ENCODE measurements at places on chromosomes 13 and 19. TPM values are rescaled to one million over a fixed set of nuclear protein-coding genes. Genes with fewer than 3 reads are reported as not detected.

Gene ZNF443
- 0.74 TPM for total RNA-seq

Gene TMPRSS9
- total RNA-seq = 0.08 TPM

Gene FFAR1
- not detected for total RNA-seq

Gene ZNF793
- total RNA-seq = not detected

Gene PSG7
- 0.16 TPM for total RNA-seq

Gene PLD3
- 260 TPM for total RNA-seq

Gene CPB2
- not detected for total RNA-seq

Gene ZNF577
- total RNA-seq = 0.06 TPM

Gene ITGBL1
- total RNA-seq = 1.8 TPM

Gene ZNF726
- 0.61 TPM for total RNA-seq

Gene CGB1
- not detected for total RNA-seq

Gene ZNF8
- 0.86 TPM for total RNA-seq

Gene RUBCNL
- 0.12 TPM for total RNA-seq

Gene ICAM5
- 1.2 TPM for total RNA-seq

Gene CXCL17
- not detected for total RNA-seq

Gene PSG1
- total RNA-seq = 0.15 TPM

Gene CEACAM16
- not detected for total RNA-seq

Gene TRPM4
- total RNA-seq = 10.6 TPM

Gene ZNF540
- total RNA-seq = not detected

Gene ATP4A
- total RNA-seq = not detected

Gene CYP4F12
- 2.0 TPM for total RNA-seq

Gene DHDH
- 1.2 TPM for total RNA-seq

Gene LGI4
- 0.30 TPM for total RNA-seq

Gene SPATA13
- total RNA-seq = 10.0 TPM

Gene SUPT5H
- 165 TPM for total RNA-seq

Gene MED25
- total RNA-seq = 68.3 TPM

Gene ZNF844
- not detected for total RNA-seq

Gene ZNF17
- 4.3 TPM for total RNA-seq

Gene WASF3
- total RNA-seq = 0.13 TPM

Gene TNNT1
- total RNA-seq = 135 TPM

Gene CACNG7
- total RNA-seq = 9.3 TPM

Gene MEF2B
- 1.4 TPM for total RNA-seq

Gene PRTN3
- total RNA-seq = 0.23 TPM

Gene VAV1
- total RNA-seq = 7.9 TPM

Gene LRFN3
- total RNA-seq = 21.0 TPM
